ENCODE measurements at places on chromosomes 16 and 17.

DNA sequence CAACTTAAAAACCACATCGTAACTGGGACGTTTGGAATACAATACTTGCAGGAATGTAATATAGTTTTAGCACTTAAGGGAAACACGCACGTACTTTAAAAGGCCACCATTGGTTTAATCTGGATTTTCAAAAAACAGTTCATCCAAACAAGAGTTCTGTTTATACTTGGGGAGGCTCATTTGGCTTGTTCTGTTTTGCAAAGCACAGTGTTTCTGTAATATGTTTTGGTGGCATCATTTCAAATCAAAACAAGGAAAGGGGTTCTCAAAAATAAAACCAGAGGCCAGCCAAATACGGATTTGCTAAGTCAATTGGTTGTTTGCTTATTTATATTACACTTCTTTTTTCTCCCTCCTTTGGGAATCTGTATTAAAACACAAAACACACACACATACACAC, 656.1 kb upstream of the SOX9 start:
- DNase-seq = no peak

DNA sequence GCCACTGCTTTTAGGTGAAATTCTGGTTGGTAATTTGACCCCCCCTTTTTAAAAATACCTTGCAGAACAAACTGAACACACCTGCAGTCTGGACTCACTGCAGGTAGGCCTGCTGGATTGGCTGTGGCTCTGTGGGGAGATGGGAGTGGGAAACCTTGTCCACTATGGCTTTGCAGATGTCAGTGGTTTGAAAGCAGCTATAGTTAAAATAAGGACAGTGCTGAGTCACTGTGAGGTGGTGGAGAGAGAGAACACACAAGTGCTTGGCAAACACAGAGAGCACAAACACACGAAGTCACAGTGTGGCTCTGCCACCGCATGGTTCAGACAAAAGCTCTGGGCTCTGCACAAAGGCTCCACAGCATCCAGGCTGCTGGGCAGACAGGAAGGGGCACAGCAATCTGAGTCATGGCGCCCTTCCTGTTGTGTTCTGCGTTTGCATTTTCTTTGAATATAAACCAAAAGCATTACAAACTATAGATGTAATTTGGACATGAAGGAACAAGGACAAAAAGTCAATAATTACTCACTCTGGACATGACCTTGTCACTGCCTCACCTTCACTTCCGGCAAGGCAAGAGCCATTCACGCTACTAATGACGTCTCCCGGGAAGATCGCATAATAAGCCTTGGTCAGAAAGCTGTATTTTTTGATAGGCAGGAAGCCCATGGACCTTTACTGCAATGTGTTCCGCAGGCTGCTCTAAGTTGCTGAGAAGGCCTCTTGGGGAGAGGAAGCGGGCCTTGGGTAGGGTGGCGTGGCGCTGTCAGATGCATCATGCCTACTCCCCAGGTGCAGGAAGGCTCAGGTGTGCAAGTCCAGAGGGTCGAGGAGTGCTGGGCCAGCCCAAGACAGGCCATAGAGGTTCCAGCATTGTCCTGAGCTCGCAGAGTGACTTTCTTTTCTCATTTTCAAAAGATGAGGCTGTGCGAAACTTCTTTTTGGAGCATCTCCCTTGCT, 60.1 kb upstream of the MED9 start:
- no peak for DNase-seq

DNA sequence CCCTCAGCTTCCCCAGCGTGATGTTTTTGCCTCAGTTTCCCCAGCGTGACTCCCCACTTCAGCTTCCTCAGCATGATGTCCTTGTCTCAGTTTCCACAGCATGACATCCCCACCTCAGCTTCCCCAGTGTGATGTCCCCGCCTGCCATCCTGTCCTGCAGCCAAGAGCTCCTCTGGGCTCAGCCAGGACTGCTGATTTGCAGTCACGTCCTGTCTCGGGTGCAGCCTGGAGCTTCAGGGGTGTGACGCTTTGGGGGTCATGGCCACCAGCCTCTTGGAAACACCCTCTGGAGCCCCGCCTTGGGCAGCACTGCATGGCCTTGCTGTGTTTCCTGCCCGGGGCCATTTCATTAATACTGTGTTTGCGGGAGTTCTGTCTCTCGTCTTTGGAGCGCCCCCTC, 16.5 kb upstream of the NUDT16L1 start:
- no peak for DNase-seq

- no peak for DNase-seq
Observed at GRCh38 chr16:31351246-31351941, 3.6 kb upstream of the ITGAX start.

DNA sequence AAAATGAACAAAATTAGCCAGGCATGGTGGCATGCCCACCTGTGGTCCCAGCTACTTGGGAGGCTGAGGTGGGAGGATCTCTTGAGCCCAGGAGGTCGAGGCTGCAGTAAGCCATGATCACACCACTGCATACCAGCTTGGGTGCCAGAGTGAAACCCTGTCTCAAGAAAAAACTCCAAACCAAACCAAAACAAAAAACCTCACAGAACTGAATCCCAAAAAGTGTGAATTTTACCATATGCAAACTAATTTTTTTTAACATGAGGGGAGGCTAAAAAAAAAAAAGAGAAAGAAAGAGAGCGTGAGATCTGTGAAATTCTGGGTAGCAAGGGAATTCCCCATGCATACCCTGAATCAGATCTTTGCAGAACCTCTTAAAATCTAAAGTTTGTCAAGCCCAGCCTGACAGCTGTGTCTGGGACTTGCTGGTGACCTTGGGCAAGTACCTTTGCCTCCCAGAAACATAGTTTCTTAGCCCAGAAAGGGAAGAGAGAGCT, 17.1 kb upstream of the CDH1 start:
- DNase-seq = peak; percentile 13

- DNase-seq = no peak
Observed at GRCh38 chr17:2194889-2195335, 108.7 kb downstream of the SMG6 start.

- no peak for DNase-seq
Observed at GRCh38 chr16:19173649-19174383, 5.8 kb downstream of the SYT17 start.

- no peak for DNase-seq
Observed at GRCh38 chr17:82495844-82496528, 23.5 kb upstream of the FOXK2 start.

- DNase-seq = no peak
Observed at GRCh38 chr16:88343271-88343791, 39.4 kb upstream of the ZNF469 start.

- DNase-seq = no peak
Observed at GRCh38 chr17:12826431-12826830, 37.1 kb downstream of the ARHGAP44 start.

DNA sequence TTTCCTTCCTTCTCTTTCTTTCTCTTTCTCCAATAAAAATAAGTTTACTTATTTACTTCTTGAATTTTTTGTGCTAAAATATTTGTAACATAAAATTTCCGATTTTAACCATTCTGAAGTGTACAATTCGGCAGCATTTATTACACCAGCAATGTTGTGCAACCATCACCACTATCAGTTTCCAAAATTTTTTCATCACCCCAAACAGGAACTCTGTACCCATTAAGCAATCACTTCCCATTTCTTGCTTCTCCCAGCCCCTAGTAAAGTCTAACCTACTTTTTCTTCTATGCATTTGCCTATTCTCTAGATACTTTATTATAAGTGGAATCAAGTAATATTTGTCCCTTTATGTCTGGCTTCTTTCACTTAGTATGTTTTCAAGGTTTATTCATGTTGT, 2.5 kb upstream of the HP start:
- no peak for DNase-seq

DNA sequence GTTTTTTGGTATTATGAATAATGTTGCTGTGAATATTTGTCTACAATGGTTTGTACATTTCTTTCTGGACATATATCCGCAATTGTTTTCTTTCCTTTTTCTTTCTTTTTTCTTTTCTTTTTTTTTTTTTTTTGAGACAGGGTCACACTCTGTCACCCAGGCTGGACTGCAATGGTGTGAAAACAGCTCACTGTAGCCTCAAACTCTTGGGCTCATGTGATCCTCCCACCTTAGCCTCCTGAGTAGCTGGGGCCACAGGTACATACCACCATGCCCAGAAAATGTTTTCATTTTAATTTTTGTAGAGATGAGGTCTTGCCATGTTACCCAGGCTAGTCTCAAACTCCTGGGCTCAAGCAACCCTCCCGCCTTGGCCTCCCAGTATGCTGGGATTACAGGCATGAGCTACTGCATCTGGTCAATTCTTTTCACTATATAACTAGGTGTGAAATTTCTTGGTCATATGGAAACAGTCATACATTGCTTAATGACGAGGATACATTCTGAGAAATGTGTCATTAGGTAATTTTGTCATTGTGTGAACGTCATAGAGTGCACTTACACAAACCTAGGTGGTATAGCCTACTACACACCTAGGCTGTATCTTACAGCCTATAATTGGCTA, 15.2 kb downstream of the IL21R start:
- DNase-seq = no peak

GRCh38 chr16:86735727-86736126, 157.4 kb downstream of the FOXL1 start:
- DNase-seq = no peak
